ENCODE measurements at places on chromosomes 7 and 10.

GRCh38 chr10:21272643-21273399 lies 252.7 kb downstream of the SKIDA1 start:
- DNase-seq = no peak

GRCh38 chr10:26422977-26423376 lies 15.2 kb upstream of the APBB1IP start:
- DNase-seq = no peak

- no peak for DNase-seq
Measured at GRCh38 chr7:30799206-30799975, 28.2 kb downstream of the MINDY4 start.

- DNase-seq = no peak
Measured at GRCh38 chr7:73719806-73720169, 319 bp upstream of the STX1A start.

DNA sequence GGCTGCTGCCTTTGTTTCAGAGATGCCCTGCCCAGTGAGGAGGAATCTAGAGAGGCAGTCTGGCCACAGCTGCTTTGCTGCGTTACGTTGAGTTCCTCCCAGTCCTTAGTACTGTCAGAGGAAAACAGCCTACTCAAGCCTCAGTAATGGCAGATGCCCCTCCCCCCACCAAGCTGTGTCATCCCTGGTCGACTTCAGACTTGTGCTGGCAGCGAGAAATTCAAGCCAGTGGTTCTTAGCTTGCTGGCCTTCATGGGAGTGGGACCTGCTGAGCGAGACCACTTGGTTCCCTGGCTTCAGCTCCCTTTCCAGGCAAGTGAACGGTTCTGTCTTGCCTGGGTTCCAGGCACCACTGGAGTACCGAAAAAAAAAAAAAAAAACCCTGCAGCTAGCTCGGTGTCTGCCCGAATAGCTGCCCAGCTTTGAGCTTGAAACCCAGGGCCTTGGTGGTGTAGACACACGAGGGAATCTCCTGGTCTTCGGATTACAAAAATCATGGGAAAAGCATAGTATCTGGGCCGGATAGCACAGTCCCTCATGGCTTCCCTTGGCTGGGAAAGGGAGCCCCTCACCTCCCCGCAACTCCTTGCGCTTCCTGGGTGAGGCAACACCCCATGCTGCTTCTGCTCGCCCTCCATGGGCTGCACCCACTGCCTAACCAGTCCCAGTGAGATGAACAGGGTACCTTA lies 9.1 kb downstream of the SDHAF3 start:
- no peak for DNase-seq

- no peak for DNase-seq
Measured at GRCh38 chr7:78260826-78261225, 462.3 kb downstream of the PHTF2 start.

DNA sequence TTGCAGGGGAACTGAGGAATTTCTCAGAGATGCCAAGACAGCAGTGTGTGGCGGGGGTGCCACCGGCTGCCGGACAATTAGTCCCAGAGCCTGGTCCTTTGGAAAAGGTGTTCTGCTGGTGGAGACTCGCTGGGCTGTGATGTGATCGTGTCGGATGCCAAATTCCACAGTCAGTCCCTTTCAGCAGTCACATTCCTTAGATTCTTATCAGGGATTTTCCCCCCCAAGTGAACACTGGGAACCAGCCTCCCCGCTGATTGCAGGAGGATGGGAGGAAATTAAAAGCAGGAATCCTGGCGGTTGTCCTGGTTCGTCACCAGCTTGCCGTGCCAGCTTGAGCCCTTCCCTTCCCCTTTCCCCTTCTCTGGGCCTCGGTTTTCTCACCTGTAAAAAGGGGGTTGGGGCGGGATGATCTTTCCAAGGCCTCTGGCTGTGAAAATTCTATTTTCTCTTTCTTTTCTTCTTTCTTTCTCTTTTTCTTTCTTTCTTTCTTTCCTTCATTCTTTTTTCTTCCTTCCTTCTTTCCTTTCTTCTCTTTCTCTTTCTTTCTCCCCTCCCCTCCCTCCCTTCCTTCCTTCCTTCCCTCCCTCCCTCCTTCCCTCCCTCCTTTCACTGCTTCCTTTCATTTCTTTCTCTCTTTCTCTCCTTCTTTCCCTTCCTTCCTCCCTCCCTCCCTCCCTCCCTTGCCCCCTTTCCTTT lies 39.6 kb downstream of the COL26A1 start:
- no peak for DNase-seq

DNA sequence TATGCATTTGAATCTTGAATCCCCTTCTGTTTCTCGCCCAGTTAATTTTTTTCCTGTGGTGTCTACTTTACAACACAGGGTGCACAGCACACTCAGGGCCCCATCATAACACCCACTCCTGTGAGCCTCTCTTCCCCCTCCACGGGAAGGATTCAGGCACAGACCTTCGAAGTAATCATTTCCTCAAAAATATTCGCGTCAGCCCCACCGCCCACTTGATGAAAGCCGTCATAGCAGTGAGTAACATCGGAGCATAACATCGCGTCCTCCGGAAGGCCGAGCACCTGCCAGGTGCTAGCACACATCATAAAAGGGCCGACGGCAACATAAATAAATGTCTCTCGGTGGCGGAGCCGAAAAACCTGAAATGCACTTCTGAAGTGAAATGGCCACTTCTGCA lies 201.7 kb upstream of the ADARB2 start:
- peak; percentile 70 for DNase-seq

DNA sequence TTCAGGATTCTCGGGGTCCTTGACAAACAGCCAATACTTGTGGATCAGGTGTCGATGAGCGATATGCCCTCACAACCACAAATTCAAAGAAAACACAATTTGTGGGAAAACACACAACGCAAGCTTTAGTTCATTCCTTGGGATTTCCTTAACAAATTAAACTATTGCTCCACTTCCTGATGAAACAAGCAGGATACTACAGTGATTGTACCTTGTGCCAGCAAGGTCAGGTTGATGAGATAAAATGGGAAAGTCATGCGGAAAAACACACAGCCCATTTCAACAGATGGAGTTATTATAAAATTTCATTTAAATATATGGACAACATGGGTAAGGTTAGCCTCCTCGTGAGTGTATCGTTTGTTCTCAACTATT lies 8.8 kb upstream of the RHOBTB1 start:
- DNase-seq = no peak

DNA sequence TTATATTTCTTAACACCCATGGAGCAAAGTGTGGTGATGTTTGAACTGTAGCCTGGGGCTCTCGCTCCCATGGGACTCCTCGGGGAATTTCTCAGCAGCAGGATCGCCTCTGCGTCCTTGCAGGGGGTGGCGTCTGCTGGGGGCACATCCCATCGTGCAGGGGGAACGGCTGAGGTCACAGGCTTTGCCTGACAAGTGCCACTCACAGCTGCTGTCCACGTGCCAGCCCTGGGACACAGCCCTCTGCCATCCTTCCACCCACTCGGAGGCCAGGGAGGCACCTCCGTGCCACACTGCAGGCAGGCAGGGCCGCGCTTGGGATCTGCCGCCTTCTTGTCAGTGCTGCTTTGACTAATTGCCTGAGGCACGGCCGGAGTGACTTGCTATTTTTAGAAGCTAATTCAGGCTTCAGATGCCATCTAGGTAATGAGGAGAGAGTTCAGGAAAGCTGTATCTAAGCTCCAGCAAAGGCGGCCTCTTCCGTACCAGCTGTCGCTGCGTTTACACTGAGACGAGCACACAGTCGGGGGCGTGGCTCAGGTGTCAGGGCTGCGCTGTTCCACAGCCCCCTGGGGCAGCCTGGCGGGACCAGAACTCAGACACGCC lies 45.7 kb downstream of the PITRM1 start:
- no peak for DNase-seq

Data from stimulated activated CD4-positive, alpha-beta T cell treated with anti-CD3 and anti-CD28 coated beads, Interleukin-1b, Interleukin-23, amount 100 ng/mL, for 24 hours (primary cell).